Body of pancreas (tissue), 4 donors: ENCODE measurements at places on chromosomes 7 and 10. TPM values are rescaled to one million over a fixed set of nuclear protein-coding genes. Genes with fewer than 3 reads are reported as not detected.

The RBP3 gene
- total RNA-seq = not detected

DNA sequence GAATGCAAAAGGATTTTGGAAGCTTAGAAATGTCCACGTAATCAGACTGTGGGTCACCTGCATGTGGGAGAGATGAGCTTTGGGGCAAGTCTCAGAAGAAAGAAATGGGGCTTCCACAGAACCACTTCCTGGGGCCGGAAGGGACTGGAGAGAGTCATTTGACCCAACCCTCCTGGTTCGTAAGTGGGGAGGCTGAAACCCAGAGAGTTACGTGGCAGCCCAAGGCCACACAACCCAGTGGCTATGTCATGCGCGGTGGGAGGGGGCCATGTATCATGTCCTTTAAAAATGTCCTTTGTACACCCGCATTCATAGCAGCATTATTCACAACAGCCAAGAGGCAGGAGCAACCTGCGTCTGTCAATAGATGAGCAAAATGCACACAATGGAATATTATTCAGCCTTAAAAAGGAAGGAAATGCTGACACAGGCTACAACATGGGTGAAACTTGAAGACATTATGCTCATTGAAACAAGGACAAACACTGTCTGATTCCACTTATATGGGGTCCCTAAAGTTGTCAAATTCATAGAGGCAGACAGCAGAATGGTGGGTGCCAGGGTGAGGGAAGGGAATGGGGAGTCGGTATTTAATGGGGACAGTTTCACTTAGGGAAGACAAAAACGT, 15.1 kb downstream of the CAMK2B start:
- DNase-seq = no peak

DNA sequence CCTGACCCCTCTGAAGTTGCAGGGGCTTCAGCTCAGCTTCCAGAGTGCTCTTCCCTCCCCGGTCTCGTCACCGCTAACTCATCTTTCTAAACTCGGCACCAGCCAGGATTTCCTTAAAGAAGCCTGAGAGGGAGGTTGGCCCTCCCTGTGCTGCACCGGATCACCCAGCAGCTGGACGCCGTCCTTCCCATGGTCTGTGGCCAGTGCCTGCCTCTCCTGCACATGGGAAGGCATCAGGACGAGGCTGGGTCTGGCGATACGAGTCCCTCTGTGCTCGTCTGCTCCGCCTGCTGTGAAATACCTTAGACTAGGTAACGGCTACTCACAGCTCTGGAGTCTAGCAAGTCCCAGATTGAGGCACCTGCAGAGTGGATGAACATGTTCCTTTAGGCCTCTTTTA, 179.1 kb downstream of the ZMYND11 start:
- DNase-seq = no peak

GRCh38 chr10:79932841-79933379, 16.0 kb downstream of the SFTPD start:
- no peak for DNase-seq

- DNase-seq = no peak
Measured at GRCh38 chr7:66877577-66878300, 43.3 kb upstream of the TMEM248 start.

DNA sequence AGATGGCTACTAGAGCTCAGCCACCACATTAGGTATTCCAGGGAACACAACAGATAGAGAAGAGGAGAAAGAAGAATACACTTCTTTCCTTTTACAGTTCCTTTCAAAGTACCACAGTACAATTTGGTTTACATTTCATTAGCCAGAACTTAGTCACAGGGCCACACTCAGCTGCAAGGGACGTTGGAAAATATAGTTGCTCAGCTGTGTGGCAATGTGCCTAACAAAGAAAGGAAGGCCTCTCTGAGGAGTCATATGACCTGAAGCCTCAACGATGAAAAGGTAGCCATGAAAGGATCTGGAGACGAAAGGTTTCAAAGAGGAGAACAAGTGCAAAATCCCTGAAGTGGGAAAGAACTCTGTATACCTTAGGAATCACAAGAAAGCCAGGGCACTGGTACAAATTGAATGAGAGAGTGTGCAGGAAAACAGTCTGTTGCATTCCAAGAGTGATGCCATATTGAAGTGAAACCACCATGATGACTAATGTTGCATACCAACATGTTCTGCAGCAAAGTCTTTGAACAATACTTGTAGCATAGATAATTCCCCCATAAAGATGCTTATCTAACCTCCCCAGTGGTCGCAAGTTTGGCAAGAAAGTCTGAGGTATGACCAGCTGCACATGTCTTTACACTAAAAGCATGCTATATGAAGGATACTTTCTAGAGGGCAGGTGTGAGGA, 278.9 kb downstream of the HPSE2 start:
- no peak for DNase-seq

The TMEM196 gene
- not detected for total RNA-seq

- DNase-seq = no peak
Measured at GRCh38 chr7:43192806-43193460, 80.5 kb downstream of the HECW1 start.

The ADRB1 gene
- total RNA-seq = 1.0 TPM

- DNase-seq = no peak
Measured at GRCh38 chr7:90605055-90605454, 8.9 kb downstream of the CDK14 start.

DNA sequence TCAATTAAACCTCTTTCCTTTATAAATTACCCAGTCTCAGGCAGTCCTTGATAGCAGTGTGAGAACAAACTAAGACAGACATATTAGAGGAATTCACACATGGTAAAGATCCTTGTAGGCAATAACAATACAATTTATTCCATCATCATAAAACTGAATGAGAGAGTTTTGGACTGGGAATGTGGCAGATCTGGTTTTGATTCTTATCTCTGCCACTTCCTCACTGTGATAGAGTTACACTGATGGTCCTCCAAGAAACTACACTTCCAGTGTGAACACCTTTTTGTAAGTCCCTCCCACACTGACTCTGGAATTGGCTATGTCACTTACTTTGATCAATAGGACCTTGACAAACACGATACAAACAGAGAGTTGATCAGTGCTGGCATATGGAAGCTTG, 2.9 kb downstream of the ENO4 start:
- no peak for DNase-seq

The OPALIN gene
- not detected for total RNA-seq

The SEM1 gene
- total RNA-seq = 6.6 TPM

DNA sequence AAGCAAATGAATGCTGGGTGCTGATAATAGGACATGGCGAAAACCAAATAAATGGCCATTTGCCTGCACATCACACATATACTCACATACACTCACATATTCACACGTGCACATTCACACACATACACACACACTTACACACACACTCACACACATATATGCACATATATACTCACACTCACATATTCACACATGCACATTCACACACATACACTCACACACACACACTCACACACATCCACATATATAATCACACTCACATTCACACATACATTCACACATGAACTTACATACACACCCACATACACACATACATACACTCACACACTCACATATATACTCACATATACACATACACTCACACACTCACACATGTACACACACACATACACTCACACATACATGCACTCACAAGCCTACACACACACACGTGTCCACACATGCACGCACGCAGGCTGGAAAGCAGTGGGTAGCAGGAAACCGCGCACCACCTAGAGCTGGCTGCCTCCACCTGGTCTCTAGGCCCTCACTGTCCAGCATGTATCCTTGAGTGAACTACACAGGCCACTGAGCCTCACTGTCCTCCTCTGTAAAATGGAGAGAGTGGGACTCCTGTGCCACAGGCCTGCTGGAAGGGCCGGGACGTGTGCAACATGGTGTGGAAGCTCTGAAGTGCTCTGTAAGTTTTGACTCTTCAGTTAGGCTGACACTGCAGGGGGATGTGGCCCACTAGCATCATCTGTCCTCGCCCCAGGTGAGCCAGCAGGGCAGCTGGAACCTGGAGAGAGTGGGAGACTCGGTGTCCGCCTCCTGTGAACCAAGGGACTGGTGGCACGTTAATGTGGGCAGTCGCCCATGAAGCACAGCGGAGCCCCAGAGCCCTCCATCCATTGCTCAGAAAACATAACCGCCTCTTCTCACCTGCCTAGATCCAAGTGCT, 14.9 kb downstream of the TMEM72 start:
- DNase-seq = no peak

DNA sequence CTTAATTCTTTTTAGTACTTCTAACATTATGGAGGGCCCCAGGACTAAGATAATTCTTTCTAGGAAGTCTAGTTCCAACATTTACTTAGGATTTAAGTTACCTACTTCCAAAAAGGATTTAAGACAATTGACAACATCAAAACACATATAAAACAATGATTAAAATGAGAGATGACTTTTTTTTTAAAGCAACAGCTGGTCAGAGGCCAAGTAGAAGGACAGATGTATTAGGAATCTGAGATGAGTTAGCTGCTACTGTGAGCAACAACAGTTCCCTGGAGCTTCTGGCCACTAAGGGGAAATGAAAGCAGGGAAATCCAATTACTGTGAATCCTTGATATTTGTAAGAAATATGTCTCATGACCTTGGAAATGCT, 222.3 kb downstream of the PHTF2 start:
- DNase-seq = no peak

GRCh38 chr7:96414931-96415292, 93.0 kb upstream of the SLC25A13 start:
- peak; percentile 24 for DNase-seq

The C10orf53 gene
- total RNA-seq = not detected

DNA sequence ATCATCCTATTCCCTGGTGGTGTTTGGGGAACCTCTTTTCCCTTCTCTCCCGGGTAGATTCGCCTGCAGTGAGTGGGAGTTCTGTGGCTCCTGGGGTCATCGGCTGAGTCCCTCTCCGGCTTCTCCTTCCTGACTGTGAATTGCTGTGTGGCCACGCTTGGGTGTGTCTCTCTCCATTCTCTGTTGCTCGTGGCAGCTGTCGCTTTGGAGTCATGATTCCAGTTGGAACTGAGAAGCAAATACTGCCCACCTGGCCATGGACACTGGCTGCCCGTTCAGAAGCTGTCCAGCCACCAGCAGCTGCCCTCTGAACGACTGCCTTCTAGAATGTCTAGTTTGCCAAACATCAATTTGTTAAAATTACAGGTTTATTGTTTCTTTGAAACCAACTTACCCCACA, 23.1 kb upstream of the PITRM1 start:
- no peak for DNase-seq

The EBF3 gene
- total RNA-seq = 2.3 TPM

The BEND7 gene
- total RNA-seq = 17.5 TPM

GRCh38 chr7:121187676-121188075, 141.1 kb upstream of the WNT16 start:
- DNase-seq = no peak

DNA sequence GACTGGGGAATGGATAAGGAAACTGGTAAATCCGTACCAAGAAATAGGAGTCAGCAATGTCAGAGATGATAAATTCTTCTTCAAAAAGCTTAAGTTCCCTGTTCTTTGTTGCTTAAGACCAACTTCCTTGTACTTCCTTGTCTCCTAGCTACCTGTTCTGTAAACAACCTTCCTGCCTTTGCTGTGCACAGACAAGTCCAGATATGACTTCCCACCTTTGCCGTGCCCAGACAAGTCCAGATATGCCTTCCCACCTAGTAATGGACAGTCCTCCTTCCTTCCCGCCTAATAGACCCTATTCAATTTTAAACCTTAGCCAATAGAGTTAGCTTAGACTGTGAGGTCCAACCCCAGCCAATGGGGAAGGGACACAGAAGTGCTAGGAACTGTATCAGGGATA, 2.5 kb upstream of the ZNF33A start:
- no peak for DNase-seq

DNA sequence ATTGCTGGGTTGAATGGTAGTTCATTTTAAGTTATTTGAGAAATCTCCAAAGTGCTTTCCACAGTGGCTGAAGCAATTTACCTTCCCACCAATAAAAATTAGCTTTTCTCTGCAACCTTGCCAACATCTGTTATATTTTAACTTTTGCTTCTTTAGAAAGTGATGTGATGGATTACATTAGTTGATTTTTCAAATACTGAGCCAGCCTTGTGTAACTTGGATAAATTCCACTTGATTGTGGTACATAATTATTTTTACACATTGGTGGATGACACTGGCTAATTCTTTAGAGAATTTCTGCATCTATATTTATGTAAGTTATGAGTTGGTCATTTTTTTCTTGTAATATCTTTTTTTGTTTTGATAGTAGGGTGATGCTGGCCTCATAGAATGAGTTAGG, 634.1 kb downstream of the GALNT17 start:
- no peak for DNase-seq

- no peak for DNase-seq
Measured at GRCh38 chr10:71667387-71667752, 52.2 kb downstream of the C10orf105 start.

DNA sequence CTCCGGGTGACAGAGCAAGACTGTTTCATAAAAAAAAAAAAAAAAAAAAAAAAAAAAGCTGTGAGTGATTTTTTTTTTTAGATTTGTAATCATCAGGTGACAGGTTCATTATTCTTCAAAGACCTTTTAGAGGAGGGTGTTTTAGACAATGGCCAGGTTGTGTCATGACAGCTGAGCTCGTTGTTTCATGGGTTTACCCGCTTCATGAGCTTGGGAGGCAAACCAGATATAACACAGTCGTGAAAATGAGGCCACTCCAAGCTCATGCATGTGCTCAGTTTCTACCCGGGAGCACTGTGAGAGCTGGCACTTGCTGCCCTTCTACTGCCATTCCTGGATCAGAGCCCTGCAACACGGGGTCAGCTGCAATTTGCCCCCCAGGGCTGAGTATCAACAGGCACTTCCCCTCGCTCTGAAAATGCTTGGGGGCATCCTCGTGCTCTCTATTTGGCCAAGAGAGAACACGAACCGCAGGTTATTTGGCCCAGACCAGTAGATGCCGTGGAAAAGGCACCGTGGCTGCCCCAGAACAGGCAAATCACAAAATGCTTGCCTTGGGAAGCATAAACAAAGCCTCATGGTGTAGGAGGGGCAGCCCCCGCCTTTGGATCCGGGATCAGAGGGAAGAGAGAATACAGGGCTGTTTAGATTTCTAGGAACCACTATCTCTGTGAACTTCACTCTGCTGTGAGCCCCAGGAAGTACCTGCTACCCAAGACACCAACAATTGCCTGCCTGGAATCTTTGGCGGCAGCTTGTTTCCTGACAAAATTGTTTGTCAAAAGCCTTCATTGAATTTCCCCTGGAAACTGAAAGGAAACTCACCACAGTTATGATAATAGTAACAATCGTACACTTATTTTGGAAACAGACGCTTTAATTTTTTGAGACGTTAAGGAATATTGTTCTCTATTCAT, 371.0 kb downstream of the FRMD4A start:
- no peak for DNase-seq

GRCh38 chr7:49702099-49702498, 71.3 kb upstream of the VWC2 start:
- DNase-seq = no peak

GRCh38 chr7:104431930-104432329, 103.5 kb downstream of the LHFPL3 start:
- no peak for DNase-seq

The TEX36 gene
- not detected for total RNA-seq

GRCh38 chr7:19747740-19748339, 25.6 kb downstream of the TMEM196 start:
- DNase-seq = peak; percentile 17

GRCh38 chr7:155222573-155222972, 75.1 kb upstream of the INSIG1 start:
- DNase-seq = no peak

GRCh38 chr7:129617178-129617577, 5.7 kb downstream of the NRF1 start:
- no peak for DNase-seq
